ENCODE measurements at places on chromosomes 3 and 15.

DNA sequence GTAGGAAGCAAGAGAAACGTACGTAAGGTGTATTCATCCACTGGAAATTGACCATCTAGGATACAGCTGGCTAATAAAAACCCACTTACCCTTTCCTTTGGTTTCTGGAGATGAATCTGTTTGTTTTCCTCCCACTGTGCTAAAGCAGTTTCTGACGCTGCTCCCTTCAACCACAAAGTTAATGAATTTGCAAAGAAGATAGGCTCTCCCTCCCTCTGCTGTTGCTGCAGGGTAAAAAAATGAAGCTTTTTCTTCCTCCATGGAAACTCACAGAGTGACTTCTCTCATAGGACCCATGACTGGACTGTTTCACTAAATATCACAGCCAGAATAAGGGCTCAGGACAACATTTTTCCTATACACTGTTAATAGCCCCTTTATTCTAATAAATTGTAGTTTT is 172.1 kb upstream of the LRRN1 start:
- no peak for DNase-seq

DNA sequence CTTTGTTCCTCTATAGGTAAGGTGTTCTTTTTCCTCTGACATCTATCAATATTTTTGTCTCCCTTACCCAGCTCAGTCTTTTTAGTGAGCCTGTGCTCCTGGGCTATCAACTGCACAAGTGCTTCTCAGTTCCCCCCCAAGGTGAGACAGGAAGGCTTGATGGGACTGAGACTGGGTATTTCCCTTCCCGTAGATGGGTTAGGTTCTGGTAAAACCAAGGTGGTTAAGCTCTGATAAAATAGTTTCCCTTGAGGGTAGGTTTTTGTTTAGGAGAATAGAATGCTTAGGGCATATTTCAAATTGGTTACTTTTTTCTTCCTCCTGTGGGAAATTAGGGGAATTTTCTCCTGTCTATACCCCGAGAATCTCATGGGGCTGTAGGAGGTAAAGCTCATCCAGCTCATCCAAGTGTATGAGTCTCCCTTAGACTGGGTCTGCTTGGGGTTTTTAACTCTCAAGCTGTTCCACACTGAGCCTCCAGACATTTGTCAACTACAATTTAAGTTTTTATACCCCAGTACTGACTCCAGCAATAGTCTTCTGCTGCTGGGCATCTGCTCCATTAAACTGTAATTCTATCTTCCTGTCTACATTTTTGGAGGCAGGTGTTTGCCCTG is 44.9 kb downstream of the OXSR1 start:
- no peak for DNase-seq

- DNase-seq = no peak
These were observed 40.5 kb downstream of the SCN5A start for GRCh38 chr3:38608961-38609360.

DNA sequence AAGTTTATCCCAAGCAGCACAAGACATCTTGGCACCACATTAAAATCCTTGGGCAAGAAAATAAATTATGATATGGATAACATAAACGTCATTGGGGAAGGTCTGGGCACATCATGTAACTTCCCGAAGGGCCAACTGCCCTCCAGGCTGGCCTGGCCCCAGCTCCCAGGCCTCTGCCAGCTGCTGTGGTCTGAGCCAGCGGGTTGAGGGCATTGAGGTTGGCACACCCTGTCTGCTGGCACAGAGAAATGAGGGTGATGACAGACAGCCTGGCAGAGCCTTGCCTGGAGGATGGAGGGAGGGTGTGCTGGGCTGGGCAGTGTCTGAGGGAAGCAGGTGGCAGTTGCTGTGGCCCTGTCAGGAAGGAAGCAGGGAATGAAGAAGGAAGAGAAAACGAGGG is 3.3 kb upstream of the RBSN start:
- DNase-seq = no peak

- DNase-seq = peak; percentile 2
These were observed 626.1 kb downstream of the SQOR start for GRCh38 chr15:46260937-46261336.

DNA sequence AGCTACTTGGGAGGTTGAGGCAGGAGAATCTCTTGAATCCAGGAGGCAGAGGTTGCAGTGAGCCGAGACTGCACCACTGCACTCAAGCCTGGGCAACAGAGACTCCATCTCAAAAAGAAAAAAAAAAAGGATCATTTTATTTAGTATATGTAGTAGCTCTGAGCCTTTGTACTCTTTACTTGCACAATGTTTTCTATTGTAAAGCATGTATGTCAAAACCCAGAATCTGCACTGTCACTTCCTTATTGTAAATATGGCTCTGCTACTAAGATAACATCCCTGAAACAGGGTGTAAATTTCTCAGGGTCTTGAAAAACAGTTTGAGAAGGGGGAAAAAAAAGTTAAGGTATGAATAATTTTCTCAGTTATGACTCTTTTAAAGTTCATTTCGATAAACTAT is 35.1 kb downstream of the SLMAP start:
- peak; percentile 1 for DNase-seq

DNA sequence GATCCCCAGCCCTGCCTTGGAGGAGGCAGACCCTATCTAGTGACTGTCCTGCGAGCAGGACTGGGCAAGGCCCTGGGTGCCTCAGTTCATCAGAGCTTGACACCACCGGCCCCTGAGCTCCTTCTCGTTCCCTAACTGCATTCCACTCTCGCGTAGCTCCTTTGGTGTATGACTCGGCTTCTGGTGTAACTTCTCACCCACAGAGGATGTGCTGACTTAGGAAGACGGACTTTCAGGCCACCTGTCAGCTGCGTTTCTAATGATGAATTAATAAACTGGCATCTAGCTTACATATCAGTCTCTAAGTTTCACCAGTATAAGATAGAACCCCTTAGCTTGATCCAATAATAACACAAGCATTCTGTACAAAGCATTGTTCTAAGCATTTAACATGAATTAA is 17.5 kb downstream of the ABCF3 start:
- DNase-seq = no peak

DNA sequence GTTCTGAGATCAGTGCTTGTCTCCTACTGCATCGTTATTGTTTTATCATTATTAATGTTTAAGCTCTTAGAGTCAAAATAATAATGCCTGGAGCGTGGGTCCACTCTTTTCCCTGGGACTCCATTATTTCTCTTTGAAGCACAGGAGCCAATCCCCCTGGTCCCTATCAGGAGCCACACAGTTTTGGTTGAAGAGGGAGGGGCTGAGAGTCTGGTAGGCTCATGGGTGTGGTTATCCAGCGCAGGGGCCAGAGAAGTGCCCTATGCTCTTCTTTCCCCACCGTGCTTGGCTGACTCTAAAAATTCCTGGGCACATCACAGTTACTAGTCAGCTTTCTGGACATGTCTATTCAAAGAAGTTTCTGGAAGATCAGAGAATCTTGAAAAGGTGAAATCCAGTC is 121.5 kb downstream of the DNAJB8 start:
- no peak for DNase-seq

DNA sequence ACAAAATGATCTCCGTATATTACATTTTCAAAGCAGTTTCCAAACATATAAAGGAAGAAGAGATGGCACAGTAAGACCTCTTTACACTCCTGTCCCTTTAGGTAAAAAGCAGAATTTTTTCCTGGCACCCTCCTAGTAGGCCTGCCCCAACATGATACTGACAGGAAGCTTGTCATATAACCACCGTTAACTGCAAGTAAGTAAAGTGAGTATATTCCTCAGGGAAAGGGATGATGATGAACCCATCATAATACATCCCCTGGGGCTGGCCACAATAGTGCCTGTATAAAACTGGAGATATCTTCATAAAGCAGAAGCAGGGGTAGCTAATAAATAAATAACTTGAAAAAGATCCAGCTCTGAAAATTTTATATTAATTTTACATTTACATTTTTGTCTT is 893.0 kb downstream of the DIPK2A start:
- DNase-seq = no peak

- DNase-seq = no peak
These were observed 773.9 kb upstream of the CADM2 start for GRCh38 chr3:84184937-84185336.

DNA sequence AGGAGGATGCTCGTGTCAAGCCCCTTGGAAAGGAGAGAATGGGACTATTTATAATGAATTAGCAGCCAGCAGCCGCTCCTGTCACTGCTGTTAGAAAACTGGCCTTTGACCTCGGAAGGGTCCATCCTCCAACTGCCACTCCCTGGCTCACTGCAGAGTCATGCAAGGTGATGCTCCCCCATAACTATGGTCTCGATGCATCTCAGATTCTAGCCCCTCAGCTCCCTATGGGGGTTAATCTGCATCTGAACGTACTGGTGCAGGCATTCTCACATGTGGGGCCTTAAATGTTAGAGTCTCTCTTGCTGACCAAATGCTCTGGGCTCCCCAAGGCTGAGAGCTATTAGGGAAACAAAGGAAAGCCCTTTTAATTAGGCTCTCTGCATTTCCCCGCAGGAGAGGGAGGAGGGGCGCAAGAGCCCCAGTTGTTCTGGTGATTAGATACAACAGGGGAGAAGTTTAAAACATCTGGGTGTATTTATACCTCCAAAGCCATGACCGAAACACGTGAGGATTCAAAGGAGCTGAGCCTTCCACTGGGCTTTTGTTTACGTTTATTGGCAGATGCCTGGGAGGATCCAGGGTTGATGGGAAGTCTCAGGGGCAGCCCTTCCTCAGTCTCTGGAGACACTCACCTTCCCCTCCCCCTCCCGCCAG is 182.5 kb downstream of the OPA1 start:
- no peak for DNase-seq

- DNase-seq = no peak
These were observed 194.0 kb downstream of the SSR3 start for GRCh38 chr3:156360963-156361362.

DNA sequence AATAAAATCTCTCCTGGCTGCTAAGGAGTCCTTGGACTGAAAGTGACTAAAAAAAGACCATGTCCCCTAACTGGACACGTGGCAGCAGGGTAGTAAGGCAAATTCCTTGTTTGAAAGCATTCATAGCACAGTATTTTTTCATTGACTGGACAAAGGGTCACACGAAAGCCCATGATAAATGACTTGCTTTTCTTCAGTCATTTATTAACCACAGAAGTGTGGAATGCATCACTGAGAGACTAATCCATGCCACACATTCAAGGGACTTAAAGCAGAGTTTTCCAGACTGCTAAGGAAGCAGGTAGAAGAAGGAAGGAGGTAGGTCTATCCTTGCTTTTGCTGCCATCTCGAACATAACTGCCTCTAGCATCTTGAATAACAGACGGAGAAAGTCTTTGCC is 31.2 kb downstream of the CASR start:
- DNase-seq = no peak

DNA sequence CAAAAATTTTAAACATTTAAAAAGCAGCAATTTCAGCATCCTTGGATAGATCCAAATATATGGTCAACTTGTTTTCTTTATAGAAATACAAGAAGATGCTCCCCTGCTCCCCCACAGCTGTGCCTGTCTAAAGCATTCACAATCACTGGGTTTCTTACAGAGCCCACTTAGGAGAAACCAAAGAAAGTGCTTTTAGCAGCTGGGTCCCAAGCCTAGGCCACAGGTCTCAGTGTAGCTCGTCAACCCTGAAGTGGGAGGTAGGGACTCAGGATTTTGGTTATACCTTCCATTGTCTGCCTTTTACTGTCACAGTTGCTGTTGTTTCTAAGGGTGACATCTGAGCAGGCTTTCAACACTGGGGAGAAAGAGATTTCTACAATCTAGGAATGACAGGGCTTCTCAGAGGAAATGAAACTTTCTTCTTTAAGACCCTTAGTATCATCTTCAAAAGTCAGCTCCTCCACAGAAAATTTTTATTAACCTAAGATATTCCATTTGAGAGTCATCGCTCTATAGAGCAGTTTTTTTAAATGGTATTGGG is 199.3 kb upstream of the CMC1 start:
- no peak for DNase-seq

- no peak for DNase-seq
These were observed 9.2 kb downstream of the THBS1 start for GRCh38 chr15:39589815-39590644.

DNA sequence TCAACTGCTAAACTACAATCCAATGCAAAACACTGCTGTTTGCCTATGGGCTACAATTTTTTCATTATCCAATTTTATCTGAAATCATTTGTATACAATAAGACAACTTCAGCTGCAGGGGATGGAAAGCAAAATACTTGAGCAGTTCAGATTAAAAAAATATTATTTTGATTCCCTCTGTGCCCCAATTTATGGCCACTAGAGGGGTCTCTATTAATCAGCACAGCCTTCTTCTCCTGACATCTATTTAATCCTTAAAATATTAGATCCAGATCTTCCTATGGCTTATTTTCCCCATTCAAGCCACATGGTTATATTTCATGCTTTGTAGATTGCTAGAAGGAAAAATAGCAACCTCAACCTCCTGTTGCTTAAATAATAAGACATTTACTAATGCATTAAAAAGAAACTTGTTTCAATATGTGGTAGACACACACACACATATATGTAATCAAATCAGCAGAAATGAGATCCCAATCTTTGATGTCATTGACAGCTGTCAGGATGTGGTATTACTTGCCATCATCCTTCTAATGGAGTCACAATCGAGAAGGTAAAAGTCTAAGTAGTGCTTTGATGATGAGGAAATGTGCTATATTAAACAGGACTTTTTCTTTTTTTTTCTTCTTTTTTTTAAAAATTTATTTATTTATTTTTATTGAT is 104.2 kb downstream of the P2RY1 start:
- DNase-seq = no peak

DNA sequence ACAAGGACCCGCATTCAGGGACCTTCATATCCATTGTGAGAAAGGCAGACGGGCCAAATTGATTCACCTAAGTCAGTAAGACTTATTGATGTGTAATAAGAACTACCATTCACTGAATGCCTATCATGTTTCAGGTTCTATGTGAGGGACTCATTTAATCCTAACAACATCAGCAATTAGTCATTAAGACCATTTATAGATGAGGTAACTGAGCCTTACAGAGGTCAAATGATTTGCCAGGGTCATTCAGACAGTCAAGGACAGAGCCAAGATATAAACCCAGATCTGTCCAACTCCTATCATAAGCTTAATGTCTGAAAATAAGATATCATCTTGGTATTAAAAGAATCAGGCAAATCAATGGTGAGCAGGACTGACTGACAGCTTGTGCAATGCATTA is 453.8 kb downstream of the MAGI1 start:
- no peak for DNase-seq

DNA sequence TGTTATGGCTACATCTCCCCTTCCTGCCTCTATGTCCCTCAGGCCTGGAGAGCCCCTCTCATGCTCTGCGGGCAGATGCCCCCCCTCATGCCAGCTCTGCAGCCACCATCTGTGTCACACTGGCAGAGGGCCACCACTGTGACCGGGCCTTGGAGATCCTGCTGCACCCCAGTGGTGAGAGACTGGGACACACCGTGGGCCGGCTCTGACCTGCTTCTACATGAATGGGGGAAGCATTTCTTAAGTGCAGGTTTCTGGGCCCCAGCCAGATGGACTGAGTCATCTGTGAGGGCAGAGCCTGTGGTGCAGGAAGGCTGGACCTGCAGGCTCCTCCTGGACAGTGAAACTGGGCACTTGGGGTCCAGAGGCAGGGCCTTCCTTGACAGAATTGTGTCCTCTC is 4.8 kb downstream of the VWA5B2 start:
- peak; percentile 85 for DNase-seq
